AG09319 (cell line): ENCODE measurements at places on chromosomes 7 and 10.

- DNase-seq = no peak
Observed at GRCh38 chr7:2613931-2614600, 17.7 kb upstream of the TTYH3 start.

DNA sequence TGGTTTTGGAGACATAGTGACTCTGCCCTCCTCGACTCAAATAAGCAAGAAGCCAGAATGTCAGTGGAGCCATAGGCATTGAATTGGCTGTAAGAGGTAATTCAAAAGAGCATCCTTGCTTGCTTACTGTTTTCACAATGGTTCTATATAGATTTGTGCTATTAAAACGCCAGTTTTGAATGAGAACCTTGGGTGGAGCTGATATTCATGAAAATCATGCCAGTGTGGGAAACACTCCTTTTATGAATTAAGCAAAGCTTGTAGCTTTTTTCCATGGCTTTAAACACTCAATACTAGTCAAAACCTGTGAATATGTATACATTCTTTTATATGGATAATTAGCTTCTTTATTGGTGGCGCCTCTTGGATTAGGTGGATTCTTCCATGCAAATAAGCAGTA is 252.5 kb downstream of the SLC25A13 start:
- no peak for DNase-seq

DNA sequence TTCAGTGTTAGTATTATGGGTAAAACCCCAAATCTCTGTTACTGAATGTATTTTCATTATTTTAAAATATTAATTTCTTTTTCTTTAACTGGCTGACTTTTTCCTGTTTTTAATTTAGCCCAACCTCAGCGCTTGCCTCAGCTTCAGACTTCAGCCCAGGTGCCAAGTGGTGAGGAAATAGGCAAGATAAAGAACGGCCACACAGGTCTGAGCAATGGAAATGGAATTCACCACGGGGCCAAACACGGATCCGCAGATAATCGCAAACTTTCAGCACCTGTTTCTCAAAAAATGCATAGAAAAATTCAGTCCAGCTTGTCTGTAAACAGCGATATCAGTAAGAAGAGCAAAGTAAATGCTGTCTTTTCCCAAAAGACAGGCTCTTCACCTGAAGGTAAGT is 57.5 kb downstream of the MDFIC start:
- DNase-seq = peak; percentile 10

GRCh38 chr7:112806156-112806555 is 16.0 kb upstream of the TMEM168 start:
- no peak for DNase-seq

DNA sequence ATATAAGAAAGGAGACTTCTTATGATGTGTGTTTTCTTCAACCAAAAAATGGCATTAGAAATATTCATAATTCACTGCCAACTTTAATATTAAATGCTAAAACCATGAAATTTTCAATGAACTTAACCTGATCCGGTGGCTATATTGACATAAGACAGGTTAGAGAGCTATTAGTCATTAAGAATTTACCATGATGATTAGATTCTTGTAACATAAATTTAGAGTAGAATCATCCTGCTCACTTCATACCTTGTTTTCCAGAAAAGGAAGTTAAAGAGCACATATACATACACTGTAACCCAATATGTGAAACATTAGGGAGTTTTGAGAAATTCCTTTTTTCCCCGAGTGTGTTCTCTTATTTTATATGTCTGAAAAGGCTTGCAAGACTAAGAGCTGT is 430.3 kb upstream of the SEMA3A start:
- no peak for DNase-seq

DNA sequence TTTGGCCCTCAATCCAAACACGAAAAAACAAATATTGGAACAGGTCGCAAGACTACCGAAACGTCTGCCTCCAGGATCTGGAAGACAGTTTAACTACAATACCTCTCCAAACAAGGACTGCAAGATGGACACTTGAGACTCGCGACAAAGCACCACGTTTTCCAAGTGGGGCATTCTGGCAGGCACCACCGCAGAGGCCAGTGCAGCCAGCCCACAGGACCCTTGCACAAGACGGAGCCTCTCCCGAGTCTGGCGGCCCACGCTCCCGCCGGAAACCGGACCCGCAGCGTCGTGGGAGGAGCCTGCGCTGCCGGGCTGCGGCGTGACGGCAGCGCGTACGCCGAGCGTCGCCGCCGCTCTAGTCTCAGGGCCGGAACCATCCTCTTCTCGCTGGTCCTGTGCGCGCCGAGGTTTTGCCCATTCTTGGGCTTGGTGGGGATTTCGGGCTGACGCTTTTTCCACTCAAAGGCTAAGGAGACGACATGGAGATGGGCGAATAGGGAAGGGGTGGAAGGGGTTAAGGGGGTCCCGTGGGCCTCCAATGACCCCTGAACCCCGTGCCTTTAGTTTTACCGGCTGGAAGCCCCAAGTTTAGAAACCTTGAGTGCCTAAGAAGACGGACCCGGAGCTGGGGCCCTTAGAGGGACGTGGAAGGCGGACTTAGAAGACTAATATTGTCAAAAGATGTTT is at the start of gene ORC5:
TSS of gene ORC5 (minus strand) at position 283 of the 690 bp plus-strand sequence. CDS start at position 174, 109 bp downstream.
- peak; percentile 46 for DNase-seq

DNA sequence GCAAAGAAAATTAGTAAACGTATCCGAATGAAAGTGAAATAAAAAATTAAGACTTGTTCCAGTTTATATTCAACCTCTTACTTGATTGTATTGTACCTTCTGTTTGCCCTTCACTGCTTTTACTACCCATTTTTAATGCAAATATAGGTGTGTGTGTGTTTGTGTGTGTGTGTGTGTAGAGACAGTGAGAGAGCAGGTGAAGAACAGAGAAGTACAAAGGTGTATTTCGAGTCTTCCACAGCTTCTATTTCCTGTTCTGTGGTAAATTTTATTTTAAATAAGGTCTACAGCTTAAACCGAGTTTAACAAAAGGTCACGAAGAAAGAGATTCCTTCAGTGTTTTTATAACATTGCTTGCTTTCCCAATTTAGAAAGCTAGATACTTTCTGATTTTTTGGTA is 12.7 kb upstream of the SVIL start:
- no peak for DNase-seq

DNA sequence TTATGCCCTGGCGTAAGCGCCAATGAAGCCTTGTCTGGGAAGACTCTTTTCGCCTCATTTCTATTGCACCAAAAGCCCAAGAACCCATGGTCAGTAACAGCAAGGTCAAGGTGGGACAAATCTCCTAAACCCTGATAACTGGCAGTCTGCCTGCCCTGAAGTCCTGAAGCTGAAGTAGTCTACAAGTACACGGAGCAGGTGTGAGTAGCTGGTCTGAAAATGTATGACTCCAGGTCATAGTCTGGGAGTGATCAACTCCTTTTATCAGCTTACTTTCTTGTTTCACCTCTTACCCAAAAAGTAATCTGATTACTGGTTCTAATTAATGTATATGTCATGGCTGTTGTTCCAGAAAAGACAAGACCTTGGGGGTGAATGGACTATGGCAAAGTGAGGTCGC is 107.3 kb upstream of the EFCAB10 start:
- no peak for DNase-seq

DNA sequence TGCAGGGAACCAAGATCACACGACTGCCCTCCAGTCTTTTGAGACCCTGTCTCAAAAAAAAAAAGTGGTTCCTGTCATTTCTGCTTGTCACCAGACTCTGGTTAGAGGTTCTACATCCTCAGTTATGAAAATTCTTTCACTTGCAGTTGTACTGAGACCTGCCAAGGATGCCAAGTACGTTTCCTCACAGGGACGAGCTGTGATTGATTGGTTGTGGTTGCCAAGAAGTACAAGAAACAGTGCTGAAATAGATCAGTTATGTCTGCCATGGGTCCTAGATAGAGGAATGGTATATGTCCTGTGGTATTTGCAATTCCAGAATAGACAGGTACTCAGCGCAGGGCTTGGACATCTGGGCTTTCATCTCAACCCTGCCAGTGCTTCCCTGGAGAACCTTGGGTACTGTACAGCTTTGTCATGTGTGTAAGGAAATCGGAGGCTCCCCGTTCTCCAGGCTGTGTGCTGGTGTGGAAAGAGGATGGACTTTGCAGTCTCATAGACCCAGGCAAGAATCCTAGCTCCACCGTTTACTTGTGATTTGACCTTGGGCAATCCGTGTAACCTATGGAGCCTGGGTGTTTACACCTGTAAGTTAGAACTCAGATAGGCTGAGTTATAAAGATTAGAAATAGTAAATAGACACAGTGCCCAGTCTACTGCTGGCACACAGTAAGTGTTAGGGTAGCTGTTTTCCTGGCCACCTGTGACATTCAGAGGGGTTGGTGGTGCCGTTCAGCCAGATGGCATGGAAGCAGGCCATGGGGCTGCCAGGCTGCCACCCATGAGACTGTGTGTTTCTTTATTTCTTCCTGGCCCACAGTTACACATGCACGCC is 53.0 kb downstream of the COL13A1 start:
- no peak for DNase-seq

DNA sequence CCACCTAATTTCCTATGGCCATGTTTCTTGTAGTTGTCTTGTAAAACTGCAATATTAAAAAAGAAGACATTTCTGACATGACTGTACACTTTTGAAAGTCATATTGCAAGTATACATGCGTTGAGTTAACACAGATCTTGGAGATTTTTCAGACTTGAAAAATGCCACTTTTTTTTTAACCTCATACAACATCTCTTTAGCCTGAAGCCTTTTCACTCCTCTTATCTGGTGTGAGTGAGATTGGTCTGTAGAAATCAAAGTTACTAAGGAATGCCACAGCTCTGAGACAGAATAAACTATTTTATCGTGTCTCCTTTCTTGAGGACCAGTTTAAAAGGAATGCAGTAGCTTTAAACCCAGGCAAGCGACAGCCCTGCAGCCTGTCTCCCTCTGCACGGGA is 43.9 kb upstream of the NEUROD6 start:
- no peak for DNase-seq

- no peak for DNase-seq
Observed at GRCh38 chr10:59877191-59877671, 29.1 kb downstream of the CCDC6 start.

- DNase-seq = no peak
Observed at GRCh38 chr10:69726850-69727249, 74.9 kb upstream of the COL13A1 start.

DNA sequence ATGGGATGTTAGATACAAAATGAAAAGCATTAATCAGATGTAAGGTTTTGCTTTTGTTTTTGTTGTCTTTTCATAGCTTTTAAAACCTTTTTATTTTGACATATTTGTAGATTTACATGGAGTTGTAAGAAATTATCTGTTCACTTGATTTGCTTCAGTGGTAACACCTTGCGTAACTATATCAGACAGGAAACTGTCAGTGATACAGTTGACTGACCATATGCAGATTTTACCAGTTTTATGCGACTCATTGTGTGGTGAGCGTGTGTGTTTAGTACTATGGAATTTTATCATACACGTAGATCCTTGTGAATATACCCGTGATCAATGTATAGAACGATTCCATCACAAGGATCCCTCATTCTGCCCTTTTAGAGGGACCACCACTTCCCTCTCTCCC is 701.4 kb downstream of the SUGCT start:
- DNase-seq = no peak

DNA sequence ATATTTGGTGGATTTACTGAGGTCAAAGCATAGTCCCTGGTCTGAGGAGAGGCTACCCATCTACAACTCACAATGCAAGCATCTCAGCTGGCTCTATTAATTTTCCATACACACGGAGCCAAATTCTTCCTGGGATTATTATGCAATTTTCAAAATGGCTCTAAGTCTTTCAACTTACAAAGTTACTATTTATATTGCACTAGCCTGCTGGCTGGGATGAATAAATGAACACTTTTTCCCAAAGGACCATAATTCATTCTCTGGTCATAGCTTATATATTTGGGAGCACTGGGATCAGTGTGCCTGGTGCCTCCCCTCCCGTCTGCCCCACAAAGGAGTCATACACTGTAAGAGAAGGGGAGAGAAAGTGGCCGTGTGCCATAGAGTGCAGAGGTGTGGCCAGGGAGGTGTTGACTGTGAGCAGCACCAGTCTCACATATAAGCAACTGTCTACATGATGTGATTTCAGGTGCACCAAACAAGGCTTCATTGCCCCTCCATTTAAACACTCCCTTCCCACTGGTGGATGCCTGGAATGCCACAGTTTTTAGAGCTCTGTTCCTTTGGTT is 88.6 kb downstream of the ZNF92 start:
- no peak for DNase-seq

- no peak for DNase-seq
Observed at GRCh38 chr7:34821932-34822558, 164.0 kb downstream of the NPSR1 start.

DNA sequence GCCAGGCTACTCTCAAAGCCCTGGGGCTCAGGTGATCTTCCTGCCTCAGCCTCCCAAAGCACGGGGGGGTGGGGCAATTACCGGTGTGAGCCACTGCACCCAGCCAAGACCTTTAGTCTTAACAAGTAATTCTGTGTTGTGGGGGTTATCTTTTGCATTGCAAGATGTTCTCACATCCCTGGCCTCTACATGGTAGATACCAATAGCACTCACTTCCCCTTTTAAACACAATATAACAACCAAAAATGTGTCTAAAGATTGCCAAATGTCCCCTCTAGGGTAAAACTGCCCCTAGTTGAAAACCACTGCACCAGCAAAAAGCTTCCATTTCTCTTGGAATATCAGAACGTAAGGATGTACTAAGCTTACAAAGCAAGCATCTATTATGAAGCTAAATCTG is 225.0 kb downstream of the CTNNA3 start:
- no peak for DNase-seq

DNA sequence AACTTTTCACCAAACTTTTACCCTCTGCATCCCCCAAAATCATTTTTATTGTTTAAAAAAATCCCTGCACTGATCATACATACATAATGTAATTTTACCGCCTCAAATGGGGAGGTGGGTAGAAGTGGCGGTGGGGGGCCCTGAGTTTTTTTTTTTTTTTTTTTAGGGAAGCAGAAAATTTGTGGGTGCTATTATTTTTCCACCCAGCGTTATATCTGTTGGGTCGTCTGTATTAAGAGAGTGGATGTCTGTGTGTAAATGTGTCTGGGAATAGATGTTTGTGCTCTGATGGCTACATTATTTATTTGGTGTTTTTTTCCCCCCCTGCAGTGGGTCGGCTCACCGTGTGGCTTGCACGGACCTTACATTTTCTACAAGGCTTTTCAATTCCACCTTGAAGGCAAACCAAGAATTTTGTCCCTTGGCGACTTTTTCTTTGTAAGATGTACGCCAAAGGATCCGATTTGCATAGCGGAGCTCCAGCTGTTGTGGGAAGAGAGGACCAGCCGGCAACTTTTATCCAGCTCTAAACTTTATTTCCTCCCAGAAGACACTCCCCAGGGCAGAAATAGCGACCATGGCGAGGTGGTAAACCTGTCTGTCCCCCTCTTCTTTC is 438 bp downstream of the ARID5B start:
- DNase-seq = no peak

GRCh38 chr10:1175956-1176565 is 119.9 kb downstream of the WDR37 start:
- no peak for DNase-seq

DNA sequence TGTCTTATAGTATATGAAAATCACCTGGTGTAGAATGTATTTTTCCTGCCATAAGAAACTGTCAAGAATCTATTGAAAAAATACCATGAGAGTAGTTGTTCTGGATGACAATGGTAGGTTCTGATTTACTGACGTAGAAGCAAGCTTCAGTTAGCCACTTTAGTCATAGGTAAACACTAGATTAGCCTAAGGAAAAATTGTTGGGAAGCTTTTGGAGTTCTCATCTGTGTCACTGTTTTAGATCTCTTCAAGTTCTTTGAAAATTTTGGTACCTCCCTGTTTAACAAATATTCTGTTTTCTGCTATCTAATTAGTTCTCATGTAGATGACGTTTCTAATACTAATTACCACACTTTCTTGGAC is 131.8 kb downstream of the ADK start:
- DNase-seq = no peak

GRCh38 chr10:1472178-1472958 is 265.0 kb downstream of the ADARB2 start:
- DNase-seq = no peak

- no peak for DNase-seq
Observed at GRCh38 chr10:78761311-78761781, 307.4 kb upstream of the ZMIZ1 start.
